ENCODE measurements at places on chromosomes 7 and 10.

- no peaks in the 10 kb centered on the region for H3K36me3 ChIP-seq
- peaks cover 19% of the 10 kb centered on the region for H3K27me3 ChIP-seq
- H3K27ac ChIP-seq: no peak overlapping the region
- H3K4me1 ChIP-seq: peaks cover 14% of the 10 kb centered on the region
Observed at GRCh38 chr7:128781126-128781525, 5.5 kb upstream of the OPN1SW start.

DNA sequence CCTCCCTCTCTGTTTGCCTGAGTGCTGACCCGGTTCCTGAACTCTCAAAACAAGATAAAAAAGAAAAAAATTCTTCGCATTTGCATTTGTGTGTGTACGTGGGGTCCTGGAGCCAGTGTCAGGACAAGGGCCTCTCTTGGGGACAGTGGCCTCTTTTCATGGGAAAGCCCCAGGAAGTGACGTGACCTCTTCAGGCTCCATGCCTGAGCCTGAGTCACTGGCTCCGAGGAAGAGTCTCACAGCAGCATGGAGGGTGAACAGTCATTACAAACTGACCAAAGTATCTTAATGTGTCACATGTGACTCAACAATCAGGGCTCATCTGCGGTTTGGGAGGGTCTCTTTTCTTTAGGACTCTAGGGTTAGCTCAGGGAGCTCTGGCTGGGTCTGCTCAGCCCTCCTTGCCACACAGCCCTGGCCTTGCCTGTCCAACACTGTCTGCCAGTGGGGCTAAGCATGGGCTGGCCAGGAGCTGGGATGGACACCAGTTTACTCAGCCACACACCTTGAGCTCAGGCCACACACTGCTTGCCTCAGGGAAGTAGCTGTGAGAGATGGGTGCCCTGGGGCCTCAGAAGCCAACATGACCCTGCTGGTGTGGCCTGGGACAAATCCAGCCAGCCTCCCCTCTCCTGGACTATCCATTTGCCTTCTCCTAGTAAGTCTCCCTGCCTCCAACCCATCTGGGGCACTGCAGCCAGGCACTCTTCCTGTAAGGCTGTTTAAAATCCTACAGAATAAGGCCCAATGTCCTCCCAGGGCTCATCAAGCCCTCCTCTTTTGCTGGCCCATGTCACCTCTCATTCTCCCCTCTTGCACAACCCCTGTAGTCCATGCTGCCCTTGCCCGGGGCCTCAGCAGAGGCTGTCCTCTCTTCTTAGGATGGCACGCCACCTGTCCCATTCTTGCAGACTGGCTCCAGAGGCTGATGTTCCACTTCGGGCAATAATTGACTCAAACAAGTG lies 10.5 kb downstream of the TMEM273 start:
- H3K4me3 ChIP-seq: no peak overlapping the region
- peaks cover 4% of the 10 kb centered on the region for H3K4me1 ChIP-seq
- H3K27ac ChIP-seq: no peak overlapping the region
- DNase-seq: peak; percentile 55
- H3K36me3 ChIP-seq: no peaks in the 10 kb centered on the region
- H3K27me3 ChIP-seq: peaks cover 6% of the 10 kb centered on the region

DNA sequence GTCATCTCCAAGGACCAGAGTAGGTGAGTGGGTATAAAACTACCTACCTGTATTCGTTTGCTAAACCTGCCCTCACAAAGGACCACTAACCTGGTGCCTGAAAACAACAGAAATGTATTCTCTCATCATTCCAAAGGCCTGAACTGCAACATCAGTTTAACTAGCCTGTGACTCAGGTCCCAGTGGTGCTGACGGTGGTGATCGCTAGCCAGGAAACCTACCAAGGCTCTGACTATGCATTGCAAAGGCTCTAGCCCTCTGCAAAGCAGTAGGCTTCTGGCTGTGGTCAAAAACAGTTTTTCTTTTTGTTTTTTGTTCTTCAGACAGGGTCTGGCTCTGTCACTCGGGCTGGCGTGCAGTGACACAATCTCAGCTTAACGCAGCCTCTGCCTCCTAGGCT lies 107.5 kb downstream of the NPTX2 start:
- peaks cover 26% of the 10 kb centered on the region for H3K27me3 ChIP-seq
- no peaks in the 10 kb centered on the region for H3K36me3 ChIP-seq
- no peak for DNase-seq
- H3K4me1 ChIP-seq: peaks cover 4% of the 10 kb centered on the region
- H3K4me3 ChIP-seq: no peak overlapping the region
- H3K27ac ChIP-seq: no peak overlapping the region

DNA sequence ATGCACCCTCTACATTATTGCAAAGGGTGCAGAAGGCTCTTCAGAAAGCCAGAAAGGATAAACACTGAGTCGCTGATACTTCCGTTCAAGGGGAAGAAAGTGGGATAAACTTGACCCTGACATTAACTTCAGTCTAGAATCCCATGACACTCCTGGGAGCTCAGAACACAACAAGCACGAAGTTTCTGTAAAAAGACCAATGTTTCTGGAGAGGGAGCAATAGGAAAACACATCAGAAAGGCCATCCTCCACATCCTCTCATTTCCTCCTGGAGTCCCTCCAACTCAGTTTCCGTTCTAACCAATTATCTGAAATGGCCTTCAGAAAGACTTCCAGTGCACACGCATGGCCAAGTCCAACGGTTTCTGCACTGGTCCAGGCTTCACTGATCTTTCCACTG lies 113.5 kb downstream of the SORBS1 start:
- H3K4me3 ChIP-seq: no peak overlapping the region
- no peaks in the 10 kb centered on the region for H3K27me3 ChIP-seq
- DNase-seq: no peak
- H3K36me3 ChIP-seq: no peaks in the 10 kb centered on the region

- H3K27me3 ChIP-seq: peaks cover 24% of the 10 kb centered on the region
- no peaks in the 10 kb centered on the region for H3K4me1 ChIP-seq
- H3K36me3 ChIP-seq: no peaks in the 10 kb centered on the region
- H3K4me3 ChIP-seq: no peak overlapping the region
- DNase-seq: no peak
- no peak overlapping the region for H3K27ac ChIP-seq
Observed at GRCh38 chr7:37769726-37770125, 78.7 kb upstream of the NME8 start.

- no peak for DNase-seq
- H3K4me3 ChIP-seq: peak overlapping the region; percentile 69
- peak overlapping the region; percentile 84 for H3K27ac ChIP-seq
- H3K4me1 ChIP-seq: no peaks in the 10 kb centered on the region
- no peaks in the 10 kb centered on the region for H3K36me3 ChIP-seq
Observed at GRCh38 chr10:95295031-95295755, 4.4 kb upstream of the PDLIM1 start.

DNA sequence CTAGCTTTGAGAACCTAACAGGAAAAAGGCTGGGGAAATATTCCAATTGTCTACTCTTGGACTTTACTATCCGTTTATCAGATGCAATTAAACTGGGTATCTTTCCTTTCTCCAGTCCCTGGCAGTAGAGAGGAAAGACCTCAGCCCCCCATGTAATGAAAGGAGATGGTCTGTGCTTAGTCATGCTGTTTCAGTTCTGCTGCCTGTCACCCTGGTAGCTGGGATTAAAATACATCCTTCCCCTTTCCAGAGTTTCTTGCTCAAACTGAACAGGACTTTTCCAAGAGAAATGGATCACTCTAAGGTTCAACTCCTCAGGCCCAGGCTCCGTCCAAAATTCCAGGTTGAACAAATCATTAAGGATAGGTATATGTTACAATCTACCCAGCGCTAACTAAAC lies 202.9 kb downstream of the PTEN start:
- H3K4me3 ChIP-seq: no peak overlapping the region
- no peaks in the 10 kb centered on the region for H3K36me3 ChIP-seq
- no peaks in the 10 kb centered on the region for H3K27me3 ChIP-seq
- no peak for DNase-seq

- H3K4me1 ChIP-seq: peaks cover 18% of the 10 kb centered on the region
- H3K27ac ChIP-seq: peak overlapping the region; percentile 80
- no peak for DNase-seq
- H3K27me3 ChIP-seq: peaks cover 5% of the 10 kb centered on the region
- no peaks in the 10 kb centered on the region for H3K36me3 ChIP-seq
Observed at GRCh38 chr7:73715648-73716317, 3.7 kb downstream of the STX1A start.

All from type B pancreatic cell (in vitro differentiated cells).